ENCODE measurements at places on chromosomes 4 and X.

GRCh38 chrX:38066934-38067333, 60.6 kb downstream of the SYTL5 start:
- DNase-seq = no peak

GRCh38 chr4:16783119-16783518, 115.3 kb downstream of the LDB2 start:
- no peak for DNase-seq

DNA sequence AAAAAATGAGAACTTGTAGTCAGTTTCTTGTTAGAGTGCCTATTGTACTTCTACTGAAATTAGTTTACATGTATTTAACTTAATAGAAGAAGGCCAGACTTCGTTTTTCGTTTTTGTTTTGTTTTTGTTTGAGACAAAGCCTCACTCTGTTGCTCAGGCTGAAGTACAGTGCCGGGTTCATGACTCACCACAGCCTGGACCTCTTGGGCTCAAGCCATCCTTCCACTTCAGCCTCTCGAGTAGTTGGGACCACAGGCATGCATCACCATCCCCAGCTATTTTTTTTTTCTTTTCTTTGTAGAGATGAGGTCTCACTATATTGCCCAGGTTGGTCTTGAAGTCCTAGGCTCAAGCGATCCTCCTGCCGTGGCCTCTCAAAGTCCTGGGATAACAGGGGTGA, 793.9 kb downstream of the ADGRL3 start:
- DNase-seq = no peak

DNA sequence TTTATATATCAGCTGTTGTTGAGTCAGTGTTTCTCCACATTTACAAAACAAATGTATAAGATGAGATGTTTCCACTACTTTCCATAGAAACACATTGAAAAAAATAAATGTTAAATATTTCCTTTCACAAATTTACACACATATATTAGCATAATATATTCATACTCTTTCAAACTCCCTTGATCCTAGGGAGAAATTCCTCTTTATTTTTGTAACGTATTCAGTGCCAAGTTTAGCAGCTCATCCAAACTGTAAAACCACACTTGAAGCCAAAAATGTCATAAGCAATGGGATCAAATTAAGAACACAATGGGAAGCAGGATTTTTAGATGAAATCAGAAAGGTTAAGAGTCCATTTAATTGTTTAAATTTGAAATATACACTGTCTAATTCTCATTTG, 381.1 kb upstream of the MAD2L1 start:
- DNase-seq = no peak

DNA sequence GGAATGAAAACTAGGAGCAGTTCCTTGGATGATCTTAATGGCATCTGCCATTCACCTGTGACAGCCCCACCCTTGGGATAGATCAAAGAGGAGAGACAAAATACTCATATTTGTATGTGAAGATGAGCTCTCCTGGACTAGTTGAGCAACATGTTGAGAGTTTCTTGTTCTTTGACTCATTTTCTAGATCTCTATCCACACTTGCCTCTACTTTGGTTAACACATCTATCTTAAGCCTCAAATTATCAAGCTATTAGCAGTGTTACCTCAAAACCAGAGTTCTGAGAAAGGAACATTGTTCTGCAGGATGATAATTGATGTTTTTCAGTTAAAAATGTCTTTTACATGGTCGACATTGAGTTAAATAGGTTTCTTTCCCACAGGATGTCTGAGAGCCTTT, 94.2 kb upstream of the TEX13D start:
- no peak for DNase-seq

DNA sequence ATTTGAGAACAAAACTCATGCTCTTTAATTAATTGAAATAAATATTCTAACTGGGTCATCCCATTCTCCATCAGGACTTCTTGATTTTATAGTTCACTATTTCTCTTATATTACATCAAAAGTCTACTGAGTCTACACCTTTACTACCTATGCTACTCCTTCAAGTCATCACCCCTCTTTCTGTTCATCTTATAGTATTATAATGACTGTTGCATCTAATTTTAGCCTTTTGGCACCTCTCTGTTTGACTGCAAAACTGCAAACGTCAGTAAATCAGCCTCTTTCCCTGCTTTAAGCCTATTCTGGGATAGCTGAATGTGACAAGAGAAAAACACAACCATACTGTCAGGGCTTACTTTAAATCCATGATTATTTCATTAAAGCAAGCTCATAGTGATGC, 639.1 kb downstream of the GABRG1 start:
- no peak for DNase-seq

DNA sequence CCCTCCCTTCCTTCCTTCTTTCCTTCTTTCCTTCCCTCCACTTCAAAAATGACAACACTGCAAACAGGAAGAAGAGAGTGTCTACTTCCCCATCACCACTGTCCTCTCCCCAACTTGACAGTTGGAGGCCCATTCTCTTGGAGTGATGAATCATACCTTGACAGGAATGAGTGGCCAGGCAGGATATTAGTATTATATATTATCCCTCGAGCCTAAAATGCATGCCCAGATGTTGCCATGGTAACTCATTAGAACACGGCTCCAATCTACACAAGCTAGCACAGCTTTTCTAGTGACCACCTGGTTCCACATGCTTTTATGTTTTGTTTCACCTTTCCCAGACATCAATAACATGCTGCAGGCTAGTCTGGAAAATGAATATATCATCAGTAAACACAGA, 71.3 kb upstream of the LHFPL1 start:
- DNase-seq = no peak

DNA sequence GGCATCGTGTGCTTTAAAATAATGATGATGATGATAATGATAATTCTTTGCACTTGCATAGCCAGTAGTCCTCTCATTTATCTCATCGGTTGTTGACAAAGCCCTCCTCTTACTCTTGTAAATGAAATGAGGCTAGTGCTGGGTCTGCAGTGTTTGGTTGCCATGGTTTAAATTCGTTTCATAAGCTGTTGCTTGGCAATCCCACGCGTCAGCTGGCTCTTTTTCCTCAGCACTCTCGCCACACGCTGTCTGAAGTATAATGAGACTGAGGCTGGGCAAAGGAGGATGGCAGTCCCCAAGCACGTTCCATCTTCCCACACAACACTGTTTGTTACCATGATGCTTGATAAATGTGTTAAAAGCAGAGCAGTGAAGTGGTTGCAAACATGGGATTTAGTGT, 15.5 kb downstream of the PAGE4 start:
- DNase-seq = no peak

DNA sequence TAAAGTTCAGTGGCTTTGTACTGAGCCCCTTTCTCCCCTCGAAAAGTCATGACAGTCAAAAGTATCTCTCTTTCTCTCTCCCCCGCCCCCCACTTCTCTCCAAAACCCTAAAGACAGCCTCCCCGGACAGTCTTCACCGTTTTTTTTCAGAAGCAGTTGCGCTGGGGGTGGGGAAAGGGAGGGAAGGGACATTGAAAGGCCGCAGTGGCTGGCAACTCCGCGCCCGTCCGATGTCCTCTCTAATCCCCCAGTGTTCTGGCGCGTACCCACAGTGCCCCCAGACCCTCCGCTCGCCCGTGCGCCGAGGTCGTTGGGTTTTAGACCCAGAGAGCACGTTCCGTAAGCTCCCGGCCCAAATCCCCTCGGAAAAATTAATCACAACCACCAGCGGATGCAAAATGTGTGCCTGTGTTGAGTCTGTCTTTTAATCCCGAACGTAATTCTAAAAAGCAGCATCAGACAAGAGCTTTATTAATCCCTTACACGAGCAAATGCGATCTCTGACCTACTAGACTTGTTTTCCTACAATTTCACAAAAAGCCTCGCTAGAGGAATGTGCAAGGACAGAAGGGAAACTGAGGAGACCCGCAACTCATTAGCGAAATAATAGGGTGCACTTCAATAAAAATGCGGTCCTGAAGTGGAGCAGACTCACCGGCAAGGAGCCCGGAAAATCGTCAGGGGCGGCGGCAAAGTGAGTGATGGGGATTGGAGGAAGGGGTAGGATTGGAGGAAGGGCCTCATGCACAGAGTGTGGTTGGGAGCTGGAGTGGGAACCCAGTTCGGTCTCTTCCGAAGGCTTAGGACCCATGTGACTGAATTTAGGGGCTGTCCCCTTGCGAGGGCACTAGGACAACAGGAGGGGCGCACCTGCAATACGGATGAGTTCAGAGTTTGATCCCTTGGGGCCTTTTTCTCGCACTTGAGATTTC, 12.2 kb upstream of the PRDM8 start:
- DNase-seq = no peak

DNA sequence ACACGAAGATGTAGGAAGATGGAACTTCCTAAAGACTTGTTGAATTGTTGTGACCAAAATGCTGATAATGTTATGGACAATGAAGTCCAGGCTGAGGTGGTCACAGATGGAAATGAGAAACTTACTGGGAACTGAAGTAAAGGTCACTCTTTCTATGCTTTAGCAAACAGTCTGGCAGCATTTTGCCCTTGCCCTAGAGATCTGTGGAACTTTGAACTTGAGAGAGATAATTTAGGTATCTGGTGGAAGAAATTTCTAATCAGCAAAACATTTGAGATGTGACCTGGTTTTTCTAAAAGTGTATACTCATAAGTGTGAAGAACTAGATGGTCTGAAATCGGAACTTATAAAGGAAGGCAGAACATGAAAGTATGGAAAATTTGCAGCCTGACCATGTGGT, 1785.9 kb downstream of the PCDH7 start:
- DNase-seq = no peak

GRCh38 chrX:48456628-48457331, 13.3 kb downstream of the SLC38A5 start:
- DNase-seq = no peak

GRCh38 chr4:132334081-132334480, 815.0 kb upstream of the PCDH10 start:
- no peak for DNase-seq

DNA sequence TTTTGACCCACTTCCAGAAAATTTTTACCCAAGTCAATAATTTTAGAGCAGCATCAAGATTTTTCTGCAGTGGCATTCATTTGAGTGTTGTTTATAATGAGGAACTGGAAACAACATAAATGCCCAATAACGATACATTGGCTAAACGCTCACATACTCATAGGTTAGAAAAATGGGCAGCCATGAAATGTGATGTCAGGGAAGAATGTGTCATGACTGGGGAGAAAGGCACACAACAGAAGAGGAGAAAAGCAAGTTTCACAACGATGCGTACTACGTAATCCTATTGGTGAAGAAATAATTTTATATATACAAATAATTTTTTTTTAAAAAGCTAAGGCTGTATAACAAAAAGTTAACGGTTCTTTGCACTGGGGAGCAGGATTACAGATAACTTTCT, 33.6 kb upstream of the MAP3K15 start:
- DNase-seq = no peak

DNA sequence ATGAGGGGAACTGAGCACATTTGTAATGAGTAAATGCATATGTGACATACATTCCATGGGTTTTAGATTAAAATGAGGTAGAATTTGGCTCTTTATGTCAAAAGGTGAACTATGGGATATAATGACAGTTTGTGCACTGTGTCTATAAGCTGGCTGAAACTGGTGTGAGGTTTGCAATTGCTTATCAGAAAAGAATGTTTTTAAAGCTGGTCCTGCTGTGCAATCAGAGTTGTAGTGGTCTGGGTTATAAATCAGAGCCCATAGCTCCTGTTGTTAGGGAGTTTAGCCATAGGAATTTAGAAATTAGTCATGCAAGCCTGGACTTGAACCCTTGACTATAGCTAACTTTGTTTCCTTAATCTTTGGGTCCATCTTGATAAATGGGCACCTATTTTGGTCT, 23.1 kb upstream of the GATB start:
- DNase-seq = no peak

GRCh38 chr4:158543191-158543590, 21.5 kb downstream of the RXFP1 start:
- DNase-seq = no peak

- DNase-seq = peak; percentile 7
These were observed 6.0 kb downstream of the SMAD1 start for GRCh38 chr4:145487631-145488030.

DNA sequence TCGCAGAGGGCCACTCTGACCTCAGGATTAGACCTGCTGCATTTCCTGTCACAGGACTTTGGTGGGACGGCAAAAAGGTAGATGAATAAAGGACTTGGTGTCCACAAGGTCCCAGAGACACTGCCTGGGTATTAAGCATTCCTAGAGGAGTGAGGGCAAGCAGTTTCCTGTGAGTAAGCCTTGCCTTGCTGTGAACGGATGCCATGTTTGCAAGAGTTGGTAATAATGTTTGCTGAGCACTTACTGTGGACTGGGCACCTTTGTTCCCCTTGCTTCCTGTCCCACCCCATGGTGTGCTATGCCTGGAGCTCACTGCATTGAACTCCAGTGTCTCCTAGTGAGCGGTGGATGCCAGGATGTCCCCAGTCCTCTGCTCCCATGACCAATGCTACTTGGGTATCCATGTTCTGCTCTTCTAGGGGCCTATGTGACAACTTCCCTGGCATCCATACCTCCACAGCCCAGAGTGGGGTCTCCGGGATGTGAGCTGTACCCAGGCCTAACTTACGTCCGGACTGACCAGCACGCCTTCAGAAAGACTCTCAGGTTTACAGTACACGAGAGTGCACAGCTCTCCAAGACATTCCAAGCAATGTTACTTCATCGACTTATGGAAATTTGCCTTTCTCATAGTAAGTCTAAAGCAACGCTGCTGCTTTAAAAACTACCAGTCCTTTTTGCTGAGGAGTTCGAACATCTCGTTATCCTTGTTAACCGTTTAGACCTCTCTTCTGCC, 95.5 kb upstream of the MSX1 start:
- DNase-seq = no peak

DNA sequence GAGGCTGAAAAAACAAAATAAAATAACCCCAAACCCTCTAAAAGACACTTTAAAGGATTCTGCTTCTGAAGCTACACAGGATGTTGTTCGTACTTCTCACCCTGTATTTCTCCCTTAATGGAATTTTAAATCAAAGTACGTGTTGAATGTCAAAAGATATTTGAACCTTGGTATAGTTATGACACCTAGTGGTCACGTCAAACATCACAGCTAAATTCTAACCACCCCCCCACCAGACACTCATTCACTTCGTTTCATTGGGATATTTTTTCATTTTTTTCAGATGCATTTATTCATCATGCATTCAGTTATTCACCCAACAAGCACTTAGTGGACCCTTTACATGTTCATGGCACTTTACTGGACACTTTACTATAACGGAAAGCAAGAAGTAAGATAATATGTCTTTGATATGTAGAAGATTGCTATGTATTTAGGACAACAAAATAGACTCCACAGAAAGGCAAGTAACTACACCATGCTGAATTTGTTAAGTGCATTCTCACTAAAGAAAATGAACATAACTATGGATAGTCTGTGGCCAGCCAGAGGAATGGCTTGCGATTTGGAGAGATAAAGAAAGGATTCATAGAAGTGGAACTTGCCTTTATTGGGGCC, 62.5 kb upstream of the GPR174 start:
- DNase-seq = no peak
